ENCODE measurements at places on chromosomes 11 and 22.
A peak's percentile ranks its signal among the peaks of the same experiment; 100 is the strongest.

DNA sequence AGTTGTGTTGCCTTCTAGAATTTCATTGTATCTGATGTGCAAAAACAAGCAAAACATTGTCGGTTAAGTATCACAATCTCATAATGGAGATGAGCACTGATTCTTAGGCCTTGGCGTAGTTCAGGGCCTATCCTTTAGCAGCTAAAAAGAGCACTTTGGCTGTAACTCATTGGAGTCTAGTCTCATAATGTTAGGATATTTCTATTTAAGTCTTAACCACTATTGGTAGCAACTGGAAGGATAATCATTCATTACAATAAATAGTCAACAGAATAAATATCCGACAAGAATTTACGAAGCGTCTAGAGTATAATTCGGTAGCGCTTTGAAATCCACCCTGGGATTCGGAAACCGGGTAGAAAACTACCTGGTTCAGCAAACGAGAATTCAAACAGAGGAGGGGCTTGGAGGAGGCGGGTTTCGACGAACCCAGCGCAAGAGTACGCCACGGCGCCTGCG lies 461 bp upstream of the EED start:
- peak; percentile 92 for DNase-seq

- DNase-seq: no peak
These were observed 73.4 kb upstream of the CD44 start for GRCh38 chr11:35065566-35065965.

- no peak for DNase-seq
These were observed 31.3 kb upstream of the CD82 start for GRCh38 chr11:44533921-44534711.

DNA sequence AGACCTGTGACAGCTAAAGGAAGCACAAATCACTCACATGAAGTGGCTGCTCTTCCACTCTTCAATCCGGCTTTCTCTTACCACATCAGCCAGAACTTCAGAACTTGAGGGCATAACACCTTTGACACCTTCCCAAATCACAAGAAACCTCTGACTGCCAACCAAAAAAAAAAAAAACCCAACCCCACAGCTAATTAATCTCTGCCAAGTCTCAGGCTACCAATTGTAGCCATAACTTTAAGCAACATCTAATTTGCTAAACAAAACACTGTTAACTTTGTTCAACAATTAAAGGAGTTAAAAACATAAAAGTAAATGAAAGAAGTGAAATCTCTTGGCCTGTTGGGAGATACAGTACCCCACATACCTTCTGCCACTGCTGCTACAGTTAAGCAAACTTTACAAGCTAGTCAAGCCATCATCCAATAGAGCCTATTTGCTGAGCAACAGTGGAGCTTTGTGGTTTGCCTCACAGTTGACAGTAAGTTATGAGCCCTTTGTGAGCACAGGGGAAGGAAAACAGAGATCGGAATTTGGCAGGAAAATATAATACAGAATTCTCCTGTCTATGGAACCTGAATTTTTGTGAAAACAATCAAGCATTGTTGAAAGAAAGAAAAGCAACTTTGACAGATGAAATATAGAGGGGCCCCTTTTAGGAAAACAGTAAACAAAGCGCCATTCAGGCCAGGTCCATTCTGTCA lies at the start of gene SOX6:
Gene SOX6, minus strand, starts transcription at position 490 of the 704 bp plus-strand sequence. CDS start 15,298 bp downstream, outside the sequence.
- no peak for DNase-seq

DNA sequence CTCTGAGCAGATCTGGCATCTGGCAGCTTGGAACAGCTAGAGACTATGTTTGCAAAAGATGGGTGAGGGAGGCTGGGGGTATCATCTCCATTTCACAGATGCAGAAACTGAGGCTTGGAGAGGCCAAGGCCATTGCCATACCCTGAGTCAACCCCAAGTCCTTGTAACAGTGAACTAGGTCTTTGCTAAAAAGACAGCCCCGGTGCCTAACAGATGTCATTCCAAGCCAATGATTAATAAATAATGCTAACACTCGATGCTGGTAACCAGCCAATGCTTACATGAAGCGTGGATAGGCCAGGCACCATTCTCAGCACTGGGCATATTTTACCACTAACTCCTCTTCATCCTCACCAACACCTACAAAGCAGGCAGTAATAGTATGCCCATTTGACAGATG lies 164.0 kb downstream of the MN1 start:
- DNase-seq: peak; percentile 69

DNA sequence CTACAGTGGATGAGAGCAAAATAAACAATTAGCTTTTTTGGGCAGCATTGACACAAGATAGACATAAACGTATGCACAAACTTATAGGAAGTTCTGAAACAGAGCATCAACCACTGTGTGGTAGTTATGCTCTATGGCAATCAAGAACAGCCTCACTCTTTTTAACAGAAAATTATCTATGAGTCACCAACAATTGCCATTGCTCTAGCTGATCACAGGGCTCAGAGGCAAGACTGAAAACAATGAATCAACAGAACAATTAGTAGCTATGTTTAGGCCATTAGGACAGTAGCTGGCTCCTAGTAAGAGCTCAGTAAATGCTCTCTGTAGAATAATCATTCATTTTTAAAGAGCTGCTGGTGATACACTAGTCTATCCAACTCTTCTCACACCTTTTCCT lies 34.9 kb upstream of the PICALM start:
- DNase-seq: peak; percentile 36

DNA sequence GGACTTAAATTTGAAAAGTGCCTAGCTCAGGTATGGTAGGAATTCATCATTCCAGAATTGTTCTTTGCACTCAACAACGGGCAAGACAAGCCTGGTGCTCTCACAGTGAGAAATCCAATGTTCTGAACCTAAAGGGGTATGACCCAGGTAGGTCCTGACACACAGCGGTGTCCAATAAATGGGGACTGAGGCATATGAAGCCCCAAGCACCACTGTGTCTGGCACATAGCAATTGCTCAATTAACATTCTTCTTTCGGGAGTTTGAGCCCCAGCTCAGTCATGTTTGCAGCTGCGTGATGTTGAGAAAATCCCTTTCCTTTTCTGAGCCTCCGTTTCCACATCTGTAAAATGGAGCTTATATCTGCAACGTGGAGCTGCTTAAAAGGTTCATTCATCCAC lies 535.8 kb downstream of the MIAT start:
- DNase-seq: no peak

DNA sequence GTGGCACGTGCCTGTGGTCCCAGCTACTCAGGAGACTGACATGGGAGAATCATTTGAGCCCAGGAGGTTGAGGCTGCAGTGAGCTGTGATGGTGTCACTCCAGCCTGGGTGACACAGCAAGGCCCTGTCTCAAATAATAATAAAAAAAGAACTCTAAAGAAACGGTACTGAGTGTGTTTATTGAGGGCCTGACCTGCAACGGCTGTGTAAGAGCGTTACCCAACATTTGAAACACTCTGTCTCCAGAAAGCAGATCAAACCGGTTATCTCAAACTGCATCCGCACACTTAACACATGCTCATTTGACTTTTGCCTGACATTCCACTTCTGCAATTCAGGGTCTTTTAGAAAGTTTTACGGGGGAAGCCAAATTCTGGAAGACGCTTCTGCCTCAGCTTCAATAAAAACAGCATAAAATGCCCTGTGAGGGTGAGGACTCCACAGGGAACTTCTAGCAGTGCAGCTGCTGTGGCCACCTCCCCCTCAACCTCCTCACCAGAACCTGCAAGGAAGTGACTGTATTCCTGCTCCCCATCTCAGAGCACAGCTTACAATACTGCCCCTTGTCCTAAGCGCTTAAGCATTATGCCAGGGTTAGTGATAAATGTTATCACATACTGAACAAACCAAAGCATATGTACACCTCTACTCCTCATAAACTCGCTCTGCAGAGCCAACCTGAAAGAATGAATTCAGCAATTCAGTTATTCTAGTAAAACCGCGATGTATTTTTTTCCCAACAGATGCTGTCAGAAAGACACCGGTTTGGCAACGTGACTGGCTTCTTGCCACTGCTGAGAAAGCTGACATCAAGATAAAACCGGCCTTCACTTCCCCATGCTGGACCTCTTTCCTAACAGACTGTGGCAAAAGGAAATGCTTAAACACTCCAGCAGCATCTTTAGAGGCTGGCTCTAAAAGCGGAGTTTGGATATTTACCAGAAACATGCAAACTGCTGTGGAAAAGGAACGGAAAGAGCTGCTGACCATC lies 52.2 kb downstream of the PRDM10 start:
- no peak for DNase-seq

DNA sequence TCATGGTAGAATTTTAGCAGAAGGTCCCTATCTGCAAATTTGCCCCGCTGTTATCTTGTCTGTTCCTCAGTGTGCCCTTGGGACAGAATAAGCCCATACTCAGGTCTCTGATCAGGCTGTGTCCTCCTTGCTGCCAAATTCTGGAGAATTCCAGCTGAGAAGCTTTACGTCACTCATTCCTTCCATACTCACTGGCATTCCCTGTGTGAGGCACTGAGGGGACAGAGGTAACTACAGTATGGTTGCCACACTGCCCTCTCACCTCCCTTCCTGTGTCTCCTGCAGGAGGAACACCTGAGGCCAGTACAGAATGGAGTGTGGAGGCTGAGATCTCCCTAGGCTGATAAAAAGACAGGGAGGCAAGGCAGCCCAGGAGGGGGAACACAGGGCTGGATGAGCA lies 31.5 kb downstream of the SHISA8 start:
- DNase-seq: no peak

- peak; percentile 20 for DNase-seq
These were observed 3.1 kb downstream of the FDX1 start for GRCh38 chr11:110432713-110433392.

DNA sequence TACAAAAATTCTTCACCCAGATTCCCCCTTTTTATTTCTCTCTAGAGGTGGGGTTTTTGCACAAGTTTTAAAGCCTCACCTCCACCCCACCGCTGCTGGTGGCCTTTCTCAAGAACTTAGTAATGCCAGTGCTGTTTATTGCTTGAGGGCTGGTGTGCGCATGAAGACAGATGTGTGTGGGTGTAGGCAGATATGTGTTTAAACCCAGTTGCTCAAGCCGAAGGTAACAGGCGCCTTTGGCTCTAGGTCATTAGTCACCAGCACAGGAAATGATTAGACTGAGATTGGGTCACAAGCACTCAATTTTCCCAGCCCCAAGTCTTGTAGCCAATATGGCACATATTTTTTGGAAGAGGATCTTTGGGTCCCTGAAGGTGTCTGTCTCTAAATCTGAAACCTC lies 2.7 kb upstream of the CLMP start:
- peak; percentile 92 for DNase-seq

DNA sequence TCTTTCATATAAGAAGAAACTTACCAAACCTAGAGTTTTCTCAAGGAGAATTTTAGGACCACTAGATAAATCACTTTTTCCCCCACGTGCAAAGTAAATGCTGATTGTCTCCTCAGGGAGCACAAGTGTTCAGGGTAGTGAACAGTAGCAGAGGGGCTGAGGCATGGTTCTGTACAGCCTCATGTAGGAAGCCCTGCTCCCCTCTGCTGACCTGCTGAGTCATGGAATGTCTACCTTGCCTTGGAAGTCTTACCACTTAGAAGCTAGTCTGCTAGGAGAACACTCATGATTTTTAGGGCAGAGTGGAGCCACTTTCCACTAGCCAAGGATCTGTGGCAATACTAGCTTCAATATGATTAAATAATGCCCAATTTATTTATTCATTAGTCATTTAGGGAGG lies 2120.6 kb upstream of the RAG2 start:
- peak; percentile 0 for DNase-seq

GRCh38 chr22:36714110-36714509 lies 10.6 kb upstream of the CACNG2 start:
- no peak for DNase-seq

GRCh38 chr11:95084509-95084908 lies 5.1 kb upstream of the ENDOD1 start:
- DNase-seq: peak; percentile 50

- no peak for DNase-seq
These were observed 7.7 kb downstream of the KCNQ1 start for GRCh38 chr11:2452321-2453012.

GRCh38 chr22:47781024-47781423 lies 1018.6 kb downstream of the TBC1D22A start:
- no peak for DNase-seq

DNA sequence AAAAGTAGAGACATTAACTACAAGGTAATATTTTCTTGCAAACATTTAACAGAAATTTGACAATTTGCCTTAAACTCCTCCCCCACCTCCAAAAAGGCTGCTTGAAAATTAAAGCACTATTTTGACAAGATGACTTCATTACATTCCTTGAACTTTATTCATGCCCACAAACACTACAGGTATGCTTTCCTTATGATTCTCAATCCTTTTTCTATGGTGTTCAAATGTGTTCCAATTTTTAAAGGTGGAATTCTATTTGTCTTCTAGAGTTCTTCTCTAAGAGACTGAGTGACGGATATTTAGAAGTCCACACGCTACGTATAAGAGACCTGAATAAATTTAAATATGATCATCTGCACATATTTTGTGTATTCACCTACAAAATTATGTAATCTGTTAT lies 69.4 kb downstream of the MRTFA start:
- DNase-seq: peak; percentile 42

DNA sequence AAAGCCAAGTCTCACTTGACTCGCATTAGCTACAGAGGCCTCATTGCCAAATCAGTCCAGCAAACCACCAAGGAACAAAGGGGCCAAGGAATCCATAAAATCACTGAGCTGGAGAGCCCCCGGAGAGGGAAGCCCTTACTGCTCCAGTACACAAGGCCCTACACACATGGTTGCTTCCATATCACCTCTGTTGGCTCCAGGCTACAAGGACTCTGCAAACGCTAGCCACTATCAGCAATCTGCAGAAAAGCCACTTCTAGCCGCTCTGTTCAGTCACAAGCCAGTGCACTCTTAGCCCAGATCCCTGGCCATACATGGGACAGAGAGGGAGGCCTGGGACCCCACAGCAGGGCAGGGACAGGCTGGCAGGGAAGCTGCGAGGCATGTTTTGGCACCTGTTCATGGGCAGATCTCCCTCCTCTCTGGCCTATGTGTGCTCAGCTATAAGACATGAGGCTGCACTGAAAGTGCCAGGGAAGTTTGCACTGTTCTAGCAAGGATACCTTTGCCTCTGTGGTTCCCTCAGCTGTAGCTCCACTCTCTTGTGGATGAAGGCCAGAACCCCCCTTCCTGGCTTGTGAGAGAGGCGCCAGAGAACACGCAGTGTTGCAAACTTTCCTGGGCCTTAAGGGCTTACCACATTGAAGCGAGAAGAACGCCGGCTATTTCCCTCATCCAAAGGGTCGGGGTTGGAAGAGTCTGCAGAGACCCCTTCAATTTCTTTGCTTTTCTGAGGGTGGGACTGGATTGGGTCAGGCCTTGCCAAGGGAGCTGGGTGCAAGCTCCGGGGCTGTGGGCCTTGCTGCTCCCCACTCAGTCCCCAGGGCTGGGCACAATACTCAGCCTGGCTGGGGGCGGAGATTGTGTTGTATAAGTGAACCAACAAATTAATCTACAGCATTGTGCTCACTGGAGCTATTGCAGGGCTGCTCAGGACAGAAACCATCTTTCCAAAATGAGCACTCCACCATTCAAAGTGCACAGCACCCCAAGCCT lies 108.7 kb upstream of the PITPNB start:
- no peak for DNase-seq

GRCh38 chr11:107561688-107562087 lies 3.8 kb downstream of the ALKBH8 start:
- peak; percentile 89 for DNase-seq

DNA sequence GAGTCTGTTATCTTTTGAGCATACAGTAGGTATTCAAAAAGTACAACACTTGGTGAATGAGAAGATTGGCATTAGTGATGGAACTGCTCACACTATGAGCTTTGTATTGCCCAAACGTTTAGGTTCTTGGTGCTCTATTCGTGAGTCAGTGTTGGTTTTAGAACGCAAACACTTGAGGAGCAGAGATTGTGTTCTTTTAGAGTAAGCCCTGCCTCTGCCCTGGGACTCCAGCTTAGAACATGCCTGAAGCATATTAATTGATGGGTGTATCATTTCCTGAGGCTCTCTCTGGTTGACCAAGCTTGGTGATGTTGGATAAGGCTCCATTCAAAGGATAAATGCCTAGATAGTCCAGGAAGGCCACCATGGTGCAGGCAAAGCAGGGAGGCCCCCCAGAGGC lies 10.9 kb downstream of the MTNR1B start:
- no peak for DNase-seq

All from ELR (cell line).